ENCODE measurements at places on chromosomes 2 and 18.

- no peak for DNase-seq
Observed at GRCh38 chr2:240351088-240351741, 84.2 kb upstream of the GPC1 start.

DNA sequence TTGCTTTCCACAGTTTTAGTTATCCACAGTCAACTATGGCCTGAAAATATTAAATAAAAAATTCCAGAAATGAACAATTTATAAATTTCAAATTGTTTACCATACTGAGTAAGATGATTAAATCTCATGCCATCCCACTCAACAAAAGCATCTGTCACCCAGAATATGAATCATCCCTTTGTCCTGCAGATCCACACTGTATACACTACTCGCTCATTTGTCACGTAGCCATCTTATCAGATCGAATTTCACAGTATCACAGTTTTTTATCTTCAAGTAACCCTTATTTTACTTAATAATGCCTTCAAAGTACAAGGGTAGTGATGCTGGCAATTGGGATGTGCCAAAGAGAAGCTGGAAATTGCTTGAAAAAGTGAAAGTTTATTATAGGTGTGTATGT is 291.8 kb upstream of the LRATD1 start:
- no peak for DNase-seq

DNA sequence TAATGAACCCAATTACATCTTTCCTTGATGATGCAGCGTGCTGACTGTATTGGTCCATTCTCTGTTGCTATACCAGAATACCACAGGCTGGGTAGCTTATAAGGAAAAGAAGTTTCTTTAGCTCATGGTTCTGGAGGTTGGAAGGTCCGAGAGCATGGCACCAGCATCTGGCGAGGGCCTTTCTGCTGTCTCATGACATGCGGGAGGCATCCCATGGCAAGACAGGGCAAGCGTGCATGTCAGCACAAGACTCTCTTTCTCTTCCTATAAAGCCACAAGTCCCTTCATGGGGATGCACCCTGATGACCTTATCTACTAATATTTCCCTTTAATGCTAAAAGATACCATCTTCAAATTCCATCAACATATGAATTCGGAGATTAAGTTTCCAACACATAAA is 122.8 kb upstream of the FHL2 start:
- DNase-seq = no peak

DNA sequence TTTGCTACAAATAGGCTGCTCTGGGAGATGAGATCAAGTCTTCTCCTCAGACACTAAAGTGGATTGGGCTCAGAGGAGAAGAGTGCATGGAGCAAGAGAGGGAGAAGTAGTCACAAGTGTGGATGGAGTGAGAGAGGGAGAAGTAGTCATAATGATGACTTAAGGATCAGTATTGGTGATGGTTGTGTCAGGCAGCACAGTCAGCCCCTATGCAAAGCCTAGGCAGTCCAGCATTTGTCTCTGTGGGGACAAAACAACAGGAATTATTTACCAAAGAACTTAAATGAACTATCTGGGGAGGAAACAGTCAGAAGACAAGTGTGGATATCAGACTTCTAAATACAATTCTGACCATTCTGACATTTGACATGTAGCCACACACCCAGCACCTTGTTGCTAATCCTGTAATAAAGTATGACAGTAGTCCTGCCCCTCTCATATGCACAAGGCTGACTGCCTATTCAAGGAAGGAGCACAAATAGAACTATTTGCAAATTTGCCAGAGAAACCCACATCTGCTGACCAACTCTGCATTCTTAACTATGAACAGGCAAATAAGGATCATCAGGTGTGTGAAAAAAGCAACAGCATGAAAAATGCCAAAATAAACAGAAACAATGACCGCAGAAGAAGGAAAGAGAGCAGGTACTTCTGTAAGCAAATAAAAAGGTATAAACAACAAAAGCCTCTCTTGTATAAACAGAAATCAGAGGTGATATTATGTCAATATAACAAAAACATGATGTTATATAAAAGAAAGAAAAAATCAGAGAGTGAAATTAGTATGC is 1597.9 kb upstream of the ACVR2A start:
- DNase-seq = no peak

GRCh38 chr2:224027070-224027469 is 12.0 kb downstream of the SERPINE2 start:
- DNase-seq = no peak

DNA sequence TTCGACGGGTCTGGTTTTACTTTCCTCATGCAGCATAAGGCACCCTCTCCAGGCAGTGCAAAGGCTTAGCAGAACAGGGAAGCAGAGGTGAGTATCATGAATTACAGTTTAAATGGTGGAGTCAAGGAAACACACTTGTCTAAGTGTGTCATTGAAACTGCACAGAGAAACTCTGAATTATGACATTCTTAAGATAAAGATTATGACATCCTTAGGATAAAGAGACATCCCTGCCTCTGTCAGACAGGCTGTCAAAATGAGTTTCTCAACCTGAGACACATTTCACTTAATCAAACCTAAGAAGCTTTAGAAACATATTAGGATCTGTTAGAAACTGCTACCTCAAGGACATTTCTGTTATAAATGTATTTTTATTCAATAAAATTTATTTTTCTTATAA is 113.2 kb downstream of the DHRS9 start:
- no peak for DNase-seq

DNA sequence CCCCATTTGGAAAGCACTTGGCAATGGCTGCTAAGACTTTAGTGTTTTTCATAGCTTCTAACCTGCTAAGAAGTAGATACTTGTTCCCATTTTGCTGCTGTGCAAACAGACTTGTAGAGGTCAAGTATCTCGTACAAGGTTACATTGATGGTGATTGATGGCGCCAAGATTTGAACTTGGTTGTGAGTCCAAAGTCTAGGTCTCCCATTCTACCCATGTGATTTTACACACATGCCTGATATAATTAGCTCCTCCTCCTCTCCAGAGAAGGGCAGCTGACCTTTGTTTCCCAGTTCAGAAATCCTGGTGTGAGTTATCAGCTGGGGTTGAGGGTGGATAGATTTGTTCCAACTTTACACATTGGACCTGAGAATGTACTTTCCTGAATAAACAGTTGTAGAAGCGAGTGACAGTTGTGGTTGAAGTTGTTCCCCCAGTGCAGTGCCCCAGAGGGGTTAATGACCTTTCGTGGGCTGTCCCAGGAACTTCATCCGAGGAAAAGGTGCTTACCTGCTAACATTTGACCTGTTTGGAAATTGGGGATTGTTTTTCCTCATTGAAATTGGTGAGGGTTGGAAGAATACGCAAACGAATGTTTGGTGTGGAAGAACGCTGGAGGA is 10.4 kb downstream of the TCF7L1 start:
- no peak for DNase-seq

DNA sequence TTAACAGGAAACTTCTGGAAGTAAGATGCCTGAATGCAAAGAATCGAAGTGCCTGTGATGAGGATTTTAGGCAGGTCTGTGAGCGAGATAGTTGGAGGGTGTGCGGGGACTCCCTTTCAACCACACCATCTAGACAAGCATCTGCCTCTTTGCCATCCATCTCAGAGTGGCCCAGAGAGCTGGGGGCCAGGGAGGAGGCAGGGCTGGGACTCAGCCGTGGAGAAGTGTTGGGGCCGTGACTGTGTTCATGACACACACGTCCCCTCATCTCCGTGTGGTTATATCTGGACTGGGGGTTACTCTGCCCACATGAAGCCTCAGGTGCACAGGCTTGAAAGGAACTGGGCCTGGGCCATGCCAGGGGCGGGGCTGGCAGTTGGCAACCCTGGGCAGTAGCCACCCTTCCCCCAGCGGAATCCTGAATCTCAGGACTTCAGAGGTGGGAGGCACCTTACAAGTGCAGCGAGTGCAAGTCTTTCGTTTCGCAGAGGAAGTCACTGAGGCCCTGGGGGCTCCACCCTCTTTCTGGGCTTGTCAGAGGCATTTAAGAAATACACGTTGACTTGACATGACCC is 112.5 kb downstream of the SLC4A3 start:
- no peak for DNase-seq

- DNase-seq = no peak
Observed at GRCh38 chr2:41854227-41854626, 193.6 kb upstream of the PKDCC start.

GRCh38 chr2:12498704-12499103 is 218.0 kb upstream of the TRIB2 start:
- no peak for DNase-seq

DNA sequence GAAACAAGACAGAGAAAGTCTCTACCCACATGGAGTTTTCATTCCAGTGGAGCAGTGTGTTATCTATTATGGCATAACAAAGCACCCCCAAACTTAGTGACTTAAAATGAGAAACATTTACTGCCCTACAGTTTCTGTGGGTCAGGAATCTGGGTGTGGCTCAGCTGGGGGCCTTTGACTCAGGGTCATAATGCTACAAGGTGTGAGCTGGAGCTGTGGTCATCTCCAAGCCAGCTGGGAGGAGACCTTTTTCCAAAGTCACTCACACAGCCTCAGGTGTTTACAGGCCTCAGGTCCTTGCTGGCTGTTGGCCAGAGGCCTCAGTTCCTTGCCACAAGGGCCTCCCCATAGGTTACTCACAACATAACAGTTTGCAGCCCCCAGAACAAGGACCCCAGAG is 169.2 kb downstream of the ETAA1 start:
- DNase-seq = no peak

GRCh38 chr2:148718039-148718438 is 73.5 kb downstream of the EPC2 start:
- DNase-seq = no peak
